ENCODE measurements at places on chromosomes 11 and 22.
A peak's percentile ranks its signal among the peaks of the same experiment; 100 is the strongest.

DNA sequence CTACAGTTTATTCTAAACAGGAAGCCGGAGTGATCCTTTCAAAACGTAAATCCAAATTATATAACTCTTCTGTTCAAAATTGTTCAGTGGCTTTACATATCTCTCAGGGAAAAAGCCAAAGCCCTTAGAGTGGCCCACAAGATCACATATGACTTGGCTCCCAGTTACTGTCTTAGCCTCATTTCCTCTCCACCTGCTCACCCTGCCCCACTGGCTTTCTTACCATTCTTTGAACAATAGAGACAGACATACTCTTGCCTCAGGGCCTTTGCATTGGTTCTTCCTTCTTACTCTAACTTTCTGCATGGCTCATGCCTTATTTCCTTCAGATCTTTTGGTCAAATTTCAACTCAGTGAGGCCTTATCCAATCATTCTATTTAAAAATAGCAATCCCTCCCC is 52.1 kb downstream of the STIM1 start:
- H3K27me3 ChIP-seq: no peaks in the 10 kb centered on the region
- DNase-seq: no peak
- peaks cover 7% of the 10 kb centered on the region for H3K36me3 ChIP-seq
- H3K27ac ChIP-seq: peak overlapping the region; percentile 5

DNA sequence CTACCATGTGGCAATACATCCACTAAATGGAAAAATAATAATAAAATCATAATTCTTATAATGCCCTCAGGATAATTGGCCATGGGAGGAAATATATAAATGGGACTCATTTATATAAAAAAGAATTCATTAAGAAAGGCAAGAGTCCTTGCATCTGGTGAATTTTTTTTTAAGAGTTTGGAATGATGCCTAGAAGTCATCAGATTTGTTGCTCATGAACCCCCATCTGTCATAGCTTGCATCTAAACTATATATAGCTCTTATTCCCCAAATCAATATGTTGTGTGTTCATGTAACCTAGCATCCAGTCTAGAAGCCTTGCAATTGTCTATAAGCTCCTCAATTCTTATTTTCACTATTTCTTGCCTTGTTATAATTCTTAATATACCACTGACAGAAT is 75.9 kb downstream of the CADM1 start:
- H3K4me3 ChIP-seq: no peak overlapping the region
- DNase-seq: no peak
- no peak overlapping the region for H3K27ac ChIP-seq
- H3K36me3 ChIP-seq: no peaks in the 10 kb centered on the region

DNA sequence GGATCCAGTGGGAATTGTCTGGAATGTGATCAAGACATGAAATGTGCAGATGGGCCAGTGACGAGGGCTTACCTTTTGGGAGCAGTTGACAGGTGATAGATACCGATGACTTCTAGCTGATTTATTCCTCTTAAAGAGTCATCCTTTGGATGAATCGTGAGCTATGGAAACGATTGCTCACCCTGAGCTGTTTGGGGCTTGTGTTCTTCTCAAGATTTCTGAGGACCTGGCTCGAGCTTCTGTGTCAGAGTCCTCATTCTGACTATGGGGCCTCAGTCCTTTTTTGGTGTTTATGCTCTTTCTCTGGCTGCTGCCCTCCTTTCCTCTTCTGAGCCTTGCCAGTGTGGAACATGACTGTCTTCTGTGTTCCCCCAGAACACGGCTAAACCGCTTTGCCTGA is 11.9 kb upstream of the AMPD3 start:
- H3K4me1 ChIP-seq: peaks cover 37% of the 10 kb centered on the region
- no peak overlapping the region for H3K4me3 ChIP-seq
- peaks cover 21% of the 10 kb centered on the region for H3K27me3 ChIP-seq
- H3K27ac ChIP-seq: peak overlapping the region; percentile 39

- H3K27ac ChIP-seq: no peak overlapping the region
- no peak for DNase-seq
- H3K27me3 ChIP-seq: no peaks in the 10 kb centered on the region
- H3K36me3 ChIP-seq: no peaks in the 10 kb centered on the region
- no peaks in the 10 kb centered on the region for H3K4me1 ChIP-seq
- no peak overlapping the region for H3K4me3 ChIP-seq
Measured at GRCh38 chr11:119901657-119902577, 172.9 kb upstream of the NECTIN1 start.

- no peak overlapping the region for H3K4me3 ChIP-seq
- no peak overlapping the region for H3K27ac ChIP-seq
- H3K36me3 ChIP-seq: no peaks in the 10 kb centered on the region
- H3K4me1 ChIP-seq: no peaks in the 10 kb centered on the region
- no peak for DNase-seq
- no peaks in the 10 kb centered on the region for H3K27me3 ChIP-seq
Measured at GRCh38 chr22:46388647-46389046, 53.1 kb downstream of the TRMU start.

- no peaks in the 10 kb centered on the region for H3K36me3 ChIP-seq
- H3K27ac ChIP-seq: no peak overlapping the region
- H3K27me3 ChIP-seq: no peaks in the 10 kb centered on the region
Measured at GRCh38 chr22:49206281-49206680, 621.4 kb downstream of the BRD1 start.

DNA sequence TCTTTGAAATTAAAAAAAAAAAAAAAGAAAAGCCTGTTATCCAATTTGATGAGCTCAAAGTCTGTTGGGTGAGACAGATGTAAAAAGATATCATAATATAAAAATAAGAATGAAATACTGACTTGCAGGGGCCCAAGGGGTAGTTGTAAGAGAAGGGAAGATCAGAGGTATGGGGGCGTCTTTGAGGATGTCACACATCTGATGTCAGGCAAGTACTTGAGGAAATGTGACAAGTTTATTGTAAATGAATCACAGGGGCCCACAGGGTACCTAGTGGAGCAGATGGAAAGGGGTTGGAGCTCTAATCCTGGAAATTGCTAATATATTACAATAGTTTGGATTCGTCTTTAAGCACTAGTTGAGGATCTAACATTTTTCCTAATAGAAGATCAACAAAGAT is 131.6 kb downstream of the MAML2 start:
- H3K4me1 ChIP-seq: peaks cover 69% of the 10 kb centered on the region
- H3K36me3 ChIP-seq: peaks cover 5% of the 10 kb centered on the region
- DNase-seq: no peak
- peak overlapping the region; percentile 43 for H3K4me3 ChIP-seq
- no peaks in the 10 kb centered on the region for H3K27me3 ChIP-seq

Measured in activated CD4-positive, alpha-beta T cell treated with anti-CD3 and anti-CD28 coated beads, Interleukin-2, amount 10 ng/mL, durations not matched to agents 24 days and 14 days (primary cell).